ENCODE measurements at places on chromosomes 1 and 21.

DNA sequence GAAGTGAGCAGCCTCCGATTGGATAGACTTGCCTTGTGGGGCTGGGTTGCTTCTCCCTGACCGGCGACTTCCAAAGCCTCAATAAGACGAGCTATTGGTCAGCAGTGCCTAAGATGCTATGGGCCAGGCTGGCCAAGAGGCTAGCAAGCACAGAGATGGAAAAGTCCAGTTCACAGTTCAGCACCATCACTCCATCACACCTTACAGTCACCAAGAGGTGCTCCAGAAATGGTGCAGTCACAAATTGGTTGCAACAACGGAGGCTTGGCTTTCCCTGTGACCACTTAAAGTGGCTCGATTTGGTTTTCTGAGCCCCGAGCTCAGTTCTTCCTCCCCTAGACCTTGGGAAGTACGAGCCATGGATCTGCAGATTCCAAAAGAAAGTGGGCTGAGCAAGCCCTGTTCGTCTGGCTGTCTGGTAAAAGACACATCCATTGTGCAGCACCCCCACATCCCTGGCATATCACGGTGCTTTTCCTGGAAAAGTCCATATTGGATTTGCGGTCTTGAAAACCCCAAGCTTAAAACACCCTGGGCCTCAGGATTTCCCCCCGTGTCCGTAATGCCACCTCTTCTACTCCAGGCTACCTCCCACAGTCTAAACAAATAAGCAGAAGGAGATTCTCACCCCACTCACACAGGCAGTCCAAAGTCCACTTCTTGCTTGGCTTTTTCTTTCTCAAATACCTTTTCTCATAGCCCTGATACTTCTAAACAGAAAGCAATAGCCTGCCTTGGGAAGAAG, 1.3 kb downstream of the SLAMF1 start:
- DNase-seq, result no peak

DNA sequence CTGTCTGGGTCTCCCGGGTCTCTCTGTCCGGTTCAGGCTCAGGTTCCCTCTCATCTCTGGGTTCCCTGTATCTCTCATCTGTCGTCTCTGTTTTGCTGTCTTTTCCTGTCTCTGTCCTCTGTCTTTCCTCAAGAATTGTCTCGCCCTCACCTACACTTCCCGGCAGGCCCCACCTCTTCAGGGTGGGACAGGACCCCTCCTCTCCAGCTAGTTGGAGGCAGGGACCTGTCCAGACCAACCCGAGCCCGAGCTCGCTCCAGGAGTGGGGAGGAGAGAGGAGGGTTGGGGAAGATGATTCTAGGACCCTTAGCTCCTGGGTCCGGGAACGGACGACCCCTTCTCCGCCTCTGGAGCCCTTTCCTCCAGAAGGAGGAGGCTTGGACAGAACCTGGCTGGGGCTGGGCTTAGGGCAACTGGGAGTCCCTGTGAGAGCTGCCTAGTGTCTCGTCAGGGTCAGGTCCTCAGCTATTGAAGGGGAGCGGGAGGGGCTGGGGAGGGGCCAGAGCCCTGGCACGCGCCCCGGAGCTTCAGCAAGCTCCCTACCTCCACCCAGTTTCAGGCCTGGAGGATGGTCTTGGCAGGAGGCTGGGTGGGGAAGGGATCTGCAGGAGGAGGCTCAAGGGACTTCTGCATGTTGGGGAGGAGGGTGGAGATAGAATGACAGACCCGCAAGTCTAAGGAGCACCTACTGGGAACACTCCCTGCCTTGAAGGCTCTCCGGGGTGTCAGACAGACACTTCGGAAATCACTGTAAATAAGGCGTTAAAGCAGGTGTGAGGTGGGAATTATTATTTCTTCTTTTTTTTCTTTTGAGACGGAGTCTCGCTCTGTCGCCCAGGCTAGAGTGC, 26.3 kb upstream of the EPB41 start:
- no peak for DNase-seq

- no peak for DNase-seq
These were observed 115.4 kb downstream of the TRABD2B start for GRCh38 chr1:47881505-47882442.

DNA sequence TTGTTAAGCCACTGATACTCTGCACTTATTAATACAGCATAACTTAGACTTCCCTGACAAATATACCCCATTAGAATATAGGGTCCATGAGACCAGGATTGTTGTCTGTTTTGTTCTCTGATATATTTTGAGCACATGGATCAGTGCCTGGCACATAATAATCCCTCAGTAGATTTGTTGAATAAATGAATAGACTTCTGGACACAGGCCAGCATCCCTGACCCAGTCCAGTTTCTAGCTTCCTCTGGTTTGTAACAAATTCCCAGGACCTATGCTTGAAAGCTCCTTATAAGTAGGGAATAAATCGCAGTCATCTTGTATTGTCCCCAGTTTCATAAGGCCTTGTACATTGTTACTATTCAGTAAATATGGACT, 58.2 kb upstream of the GADD45A start:
- no peak for DNase-seq

- DNase-seq, result no peak
These were observed 10.8 kb downstream of the LY9 start for GRCh38 chr1:160806784-160807183.

- no peak for DNase-seq
These were observed 45.9 kb downstream of the KIAA0040 start for GRCh38 chr1:175146529-175147213.

- no peak for DNase-seq
These were observed 18.8 kb downstream of the WNT9A start for GRCh38 chr1:227928811-227929375.

- no peak for DNase-seq
These were observed 40.7 kb downstream of the RIPK4 start for GRCh38 chr21:41726058-41726558.

GRCh38 chr21:35164971-35165483, 115.9 kb upstream of the RUNX1 start:
- DNase-seq, result no peak

- DNase-seq, result no peak
These were observed 34.4 kb upstream of the HP1BP3 start for GRCh38 chr1:20821466-20821865.

DNA sequence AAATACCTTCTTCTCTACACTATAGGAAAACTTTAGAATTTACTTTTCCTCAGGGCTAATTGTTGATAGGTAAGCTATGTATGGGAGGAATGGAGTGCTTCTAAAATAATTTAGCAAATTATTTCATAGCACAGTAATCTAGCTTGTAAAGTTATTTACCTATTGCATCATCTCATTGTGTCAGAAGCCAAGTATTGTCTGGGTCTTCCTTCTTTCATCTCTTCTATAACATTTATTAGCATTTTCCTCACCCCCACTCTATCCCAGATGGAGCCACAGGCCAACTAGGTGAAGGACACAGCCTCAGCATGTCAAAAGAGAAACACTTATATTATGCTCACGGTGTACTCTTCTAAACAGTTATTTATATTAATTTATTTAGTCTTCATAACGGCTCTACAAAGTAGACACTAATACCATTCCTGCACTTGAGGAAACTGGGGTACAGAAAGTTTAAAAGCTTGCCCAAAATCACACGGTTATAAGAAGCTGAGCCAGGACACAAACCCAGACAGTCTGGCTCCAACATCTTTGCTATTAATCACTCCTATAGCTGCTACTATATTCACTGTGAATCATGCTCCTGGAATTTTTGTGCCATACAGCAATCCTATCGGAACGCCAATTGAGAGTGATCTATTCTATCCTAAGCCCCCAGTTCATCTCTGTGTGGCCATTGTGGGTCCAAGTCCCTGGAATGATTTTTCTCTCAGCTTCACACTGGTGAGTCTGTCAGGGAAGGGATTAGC, 43.1 kb downstream of the OR10J5 start:
- DNase-seq, result no peak

GRCh38 chr1:209042413-209042812, 541.1 kb upstream of the CAMK1G start:
- no peak for DNase-seq

Measured in cortex of kidney (tissue), 1 donor.